ENCODE measurements at places on chromosomes 1 and 21. TPM values are rescaled to one million over a fixed set of nuclear protein-coding genes. Genes with fewer than 3 reads are reported as not detected.

The KAZN gene
- polyA plus RNA-seq = 26.2 TPM

The CDC42BPA gene
- polyA plus RNA-seq = 45.8 TPM

DNA sequence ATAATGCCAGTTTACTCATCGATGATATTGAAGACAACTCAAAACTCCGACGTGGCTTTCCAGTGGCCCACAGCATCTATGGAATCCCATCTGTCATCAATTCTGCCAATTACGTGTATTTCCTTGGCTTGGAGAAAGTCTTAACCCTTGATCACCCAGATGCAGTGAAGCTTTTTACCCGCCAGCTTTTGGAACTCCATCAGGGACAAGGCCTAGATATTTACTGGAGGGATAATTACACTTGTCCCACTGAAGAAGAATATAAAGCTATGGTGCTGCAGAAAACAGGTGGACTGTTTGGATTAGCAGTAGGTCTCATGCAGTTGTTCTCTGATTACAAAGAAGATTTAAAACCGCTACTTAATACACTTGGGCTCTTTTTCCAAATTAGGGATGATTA lies 13.7 kb downstream of the GGPS1 start:
- no peak for DNase-seq

- DNase-seq = no peak
These were observed 89.2 kb downstream of the SLC35F3 start for GRCh38 chr1:233993651-233994050.

DNA sequence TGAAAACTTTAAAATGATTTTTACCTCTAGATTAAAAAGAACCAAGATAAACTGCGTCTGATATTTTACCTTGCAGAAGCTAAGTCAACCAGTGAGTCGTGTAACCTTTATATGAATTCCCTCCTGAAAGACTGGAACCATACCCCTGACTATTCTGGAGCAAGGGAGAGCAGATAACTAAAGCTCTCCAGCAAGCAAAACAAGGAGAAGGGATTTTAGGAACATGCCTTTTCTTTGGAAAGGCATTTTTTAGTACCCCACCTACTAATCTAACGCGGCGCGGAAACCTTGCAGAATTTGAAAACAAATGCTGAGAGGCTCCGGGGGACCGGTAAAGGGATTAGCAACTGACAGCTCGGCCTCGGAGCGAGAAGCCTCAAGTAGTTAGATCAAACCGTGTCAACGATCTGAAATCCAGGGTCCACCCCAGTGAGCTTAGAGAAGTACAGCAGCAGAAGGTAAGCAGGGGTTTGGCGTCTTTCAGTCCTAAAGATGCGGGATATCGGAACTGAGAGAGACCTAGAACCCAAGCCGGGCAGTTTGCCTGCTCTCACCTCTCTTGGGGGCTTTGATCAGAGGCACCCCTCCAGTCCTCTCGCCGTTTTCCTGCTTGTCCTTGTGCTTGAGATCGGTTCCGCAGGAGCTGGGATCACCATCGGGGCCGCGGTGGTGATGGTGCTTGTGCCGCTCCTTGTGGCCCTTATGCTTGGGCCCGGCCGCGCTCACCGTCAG lies 954 bp downstream of the RSBN1 start:
- DNase-seq = peak; percentile 65

Measured in right lung (tissue), 10 donors.